ENCODE measurements at places on chromosomes 11 and 22.

GRCh38 chr11:108973402-108974162, 308.7 kb downstream of the DDX10 start:
- DNase-seq: no peak

GRCh38 chr11:84497981-84498411, 1129.1 kb downstream of the DLG2 start:
- no peak for DNase-seq

DNA sequence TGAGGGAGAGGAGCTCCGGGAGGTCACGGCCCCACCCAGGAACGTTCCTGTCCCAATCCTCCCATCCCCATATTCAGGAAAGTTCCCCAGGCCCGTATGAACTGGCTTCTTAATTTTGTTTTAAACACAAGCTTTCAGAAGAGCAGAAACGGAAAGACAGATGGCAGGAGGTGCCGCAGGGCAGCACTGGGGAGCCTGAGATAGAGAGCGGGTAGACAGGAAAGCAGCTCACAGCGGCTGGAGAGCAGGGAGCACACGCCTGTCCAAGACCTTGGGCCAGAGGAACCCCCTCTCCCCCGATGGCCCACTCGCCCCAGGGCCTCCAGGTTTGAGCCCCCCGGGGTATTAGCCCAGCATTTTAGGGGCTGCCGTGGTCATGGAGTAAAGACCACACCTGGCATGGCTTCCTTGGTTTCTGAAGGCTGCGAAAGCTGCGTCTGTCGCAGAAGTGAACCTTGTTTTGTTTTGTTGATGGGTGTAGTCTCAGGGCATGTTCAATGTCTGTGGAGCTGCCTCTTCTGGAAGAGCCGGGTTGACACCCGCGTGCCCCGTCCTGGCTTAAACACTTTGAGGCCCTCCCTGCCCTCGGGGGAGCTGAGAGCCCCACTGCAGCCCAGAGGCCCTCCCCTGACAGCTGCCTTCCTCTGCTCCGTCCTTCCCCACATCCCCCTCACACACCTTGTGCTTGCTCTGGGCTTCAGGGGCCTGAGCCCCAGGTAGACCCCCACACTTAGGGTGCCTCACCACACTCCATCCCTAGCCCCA, 17.9 kb upstream of the KCNQ1OT1 start:
- DNase-seq: no peak

DNA sequence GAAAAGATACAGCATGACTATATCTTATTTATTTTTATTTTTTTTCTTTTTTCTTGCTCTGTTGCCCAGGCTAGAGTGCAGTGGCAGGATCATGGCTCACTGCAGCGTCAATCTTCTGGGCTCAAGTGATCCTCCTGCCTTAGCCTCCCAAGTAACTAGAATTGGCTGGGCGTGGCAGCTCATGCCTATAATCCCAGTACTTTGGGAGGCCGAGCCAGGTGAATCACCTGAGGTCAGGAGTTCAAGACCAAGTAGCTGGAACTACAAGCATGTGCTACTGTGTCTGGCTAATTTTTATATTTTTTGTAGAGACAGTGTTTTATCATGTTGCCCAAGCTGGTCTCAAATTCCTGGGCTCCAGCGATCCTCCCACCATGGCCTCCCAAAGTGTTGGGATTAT, 28.3 kb upstream of the CCDC134 start:
- DNase-seq: no peak
